Neural progenitor cell (in vitro differentiated cells): ENCODE measurements at places on chromosomes 7 and 10.

- no peak overlapping the region for H3K4me3 ChIP-seq
- no peaks in the 10 kb centered on the region for H3K36me3 ChIP-seq
- no peak for DNase-seq
- no peak overlapping the region for H3K27ac ChIP-seq
Measured at GRCh38 chr10:117792214-117792613, 249.7 kb downstream of the EMX2 start.

DNA sequence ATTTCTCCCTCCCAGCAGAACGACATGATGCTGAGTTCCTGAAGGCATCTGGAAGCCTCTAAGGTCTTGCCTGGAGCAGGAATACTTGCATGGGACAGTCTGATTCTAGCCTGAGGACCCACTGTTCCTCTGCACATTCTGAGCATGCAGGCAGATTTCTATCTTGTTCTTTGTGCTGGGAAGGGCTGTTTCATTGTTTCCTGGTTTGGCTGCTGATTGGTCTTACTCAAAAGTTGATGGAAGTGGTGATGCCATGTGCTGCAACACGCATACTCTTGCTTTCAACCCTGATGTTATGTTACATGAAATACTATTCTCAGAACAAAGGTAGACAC lies 307.0 kb downstream of the GATA3 start:
- no peak for DNase-seq
- no peaks in the 10 kb centered on the region for H3K27me3 ChIP-seq
- no peak overlapping the region for H3K4me3 ChIP-seq
- H3K4me1 ChIP-seq = no peaks in the 10 kb centered on the region
- no peak overlapping the region for H3K27ac ChIP-seq

DNA sequence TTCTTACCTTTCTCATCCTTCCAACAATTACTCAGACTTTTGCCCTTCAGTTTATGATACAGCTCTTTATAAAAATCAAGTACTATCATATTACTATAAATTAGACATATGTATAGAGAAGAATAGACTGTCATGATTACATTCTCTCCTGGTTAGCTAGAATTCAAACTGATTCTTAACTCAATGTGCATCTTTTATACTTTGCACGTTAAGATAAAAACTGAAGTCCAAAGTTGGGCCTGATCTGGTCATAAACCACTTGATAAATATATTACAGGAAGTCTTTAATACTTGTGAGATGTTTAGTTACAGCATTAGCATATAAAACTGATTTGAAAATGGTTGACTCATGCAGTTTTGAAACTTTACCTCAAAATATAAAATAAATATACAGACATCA lies 2.6 kb downstream of the AGR3 start:
- no peaks in the 10 kb centered on the region for H3K36me3 ChIP-seq
- H3K4me3 ChIP-seq = no peak overlapping the region

- no peak overlapping the region for H3K4me3 ChIP-seq
- no peak overlapping the region for H3K27ac ChIP-seq
- H3K36me3 ChIP-seq = no peaks in the 10 kb centered on the region
- peaks cover 5% of the 10 kb centered on the region for H3K4me1 ChIP-seq
Measured at GRCh38 chr7:55966851-55967250, 2.5 kb downstream of the NIPSNAP2 start.

- no peaks in the 10 kb centered on the region for H3K36me3 ChIP-seq
- H3K27me3 ChIP-seq = no peaks in the 10 kb centered on the region
Measured at GRCh38 chr7:68411742-68412141, 1186.5 kb upstream of the AUTS2 start.

GRCh38 chr7:2497500-2498336 lies 21.5 kb upstream of the GRIFIN start:
- no peaks in the 10 kb centered on the region for H3K27me3 ChIP-seq
- H3K27ac ChIP-seq = peak overlapping the region; percentile 94
- H3K4me1 ChIP-seq = peaks cover 81% of the 10 kb centered on the region
- peak; percentile 78 for DNase-seq

DNA sequence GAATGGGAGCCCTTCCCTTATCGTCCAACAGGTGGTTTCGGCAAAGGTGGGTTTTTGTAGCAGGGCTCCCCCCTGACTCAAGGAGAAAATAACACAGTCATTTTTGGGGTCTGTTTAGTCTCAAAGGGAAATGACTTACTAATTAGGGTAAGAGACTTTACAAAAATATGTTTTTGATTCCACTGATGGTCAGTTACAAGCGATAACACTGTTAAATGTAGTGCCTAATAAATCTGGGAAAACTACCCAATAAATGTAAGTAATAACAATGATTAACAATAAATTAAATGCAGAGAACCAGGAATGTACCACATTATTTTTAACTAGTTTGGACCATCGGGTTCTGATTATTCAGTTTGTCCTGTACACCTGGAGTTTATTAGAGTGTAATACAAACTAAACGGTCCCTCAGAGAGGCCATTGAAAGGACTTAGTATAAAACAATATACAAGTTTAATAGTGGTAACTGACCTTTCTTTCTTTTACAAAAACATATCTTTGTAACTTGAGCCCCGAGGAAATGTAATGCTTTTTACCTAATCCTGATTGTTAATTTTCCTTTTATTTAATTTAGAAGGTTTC lies 216.2 kb upstream of the HABP2 start:
- no peak overlapping the region for H3K4me3 ChIP-seq
- H3K4me1 ChIP-seq = no peaks in the 10 kb centered on the region
- H3K27ac ChIP-seq = no peak overlapping the region
- DNase-seq = no peak
- H3K36me3 ChIP-seq = no peaks in the 10 kb centered on the region
- H3K27me3 ChIP-seq = no peaks in the 10 kb centered on the region

DNA sequence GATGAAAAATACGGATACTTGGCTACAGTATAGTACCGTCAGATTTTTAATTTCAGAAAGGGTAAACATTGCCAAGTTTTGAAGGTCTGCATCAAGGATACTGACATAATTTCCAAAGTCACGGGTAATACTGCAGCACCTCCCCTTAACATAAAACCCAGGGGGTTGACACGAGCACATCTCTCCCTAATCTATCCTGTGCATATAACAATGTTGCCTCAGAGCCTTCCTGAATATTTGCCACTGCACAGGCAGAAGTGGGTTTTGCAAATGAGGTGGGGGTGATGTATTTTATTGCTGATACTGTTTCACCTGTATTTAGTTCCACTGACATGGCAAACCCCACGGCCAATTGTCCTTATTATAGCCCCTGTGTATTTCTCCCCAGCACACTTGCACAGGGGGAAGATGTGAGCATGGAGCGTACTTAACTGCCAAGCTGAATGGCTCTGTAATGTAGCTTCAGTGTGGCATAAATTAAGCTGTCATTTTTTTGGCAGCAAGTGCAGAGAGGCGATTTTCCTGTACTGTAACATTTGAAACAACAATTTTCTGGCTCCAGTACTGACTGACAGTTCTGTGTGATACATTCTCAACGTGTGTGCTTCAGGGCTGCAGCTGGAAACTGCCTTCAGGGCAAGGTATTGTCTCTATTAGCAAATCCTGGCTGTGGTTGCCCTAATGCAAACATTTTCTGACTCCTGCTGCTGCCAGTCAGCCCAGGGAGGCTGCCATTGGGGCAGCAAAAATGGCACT lies 299.6 kb upstream of the SP4 start:
- peaks cover 47% of the 10 kb centered on the region for H3K4me1 ChIP-seq
- H3K27me3 ChIP-seq = no peaks in the 10 kb centered on the region
- no peak overlapping the region for H3K4me3 ChIP-seq
- H3K27ac ChIP-seq = no peak overlapping the region
- DNase-seq = peak; percentile 27

DNA sequence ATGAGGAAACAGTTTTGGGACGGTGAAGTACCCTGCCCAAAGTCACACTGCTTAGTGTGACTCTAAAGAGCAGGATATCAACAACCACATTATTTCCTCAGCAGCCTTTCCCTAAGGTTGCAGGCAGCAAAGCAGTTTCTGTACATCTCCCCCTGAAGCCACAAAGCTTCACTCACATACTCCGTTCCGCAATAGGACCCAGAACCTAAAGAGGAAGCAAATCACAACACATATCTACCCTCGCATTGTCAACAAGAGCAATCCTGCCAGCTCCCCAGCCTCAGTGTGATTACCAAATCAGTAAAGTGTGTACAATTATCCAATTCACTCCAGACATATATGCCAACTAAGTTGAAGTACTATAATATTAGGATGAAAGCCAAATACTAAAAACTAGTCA lies 30.8 kb downstream of the VAX1 start:
- no peak overlapping the region for H3K4me3 ChIP-seq
- H3K27ac ChIP-seq = no peak overlapping the region
- H3K36me3 ChIP-seq = no peaks in the 10 kb centered on the region
- peaks cover 7% of the 10 kb centered on the region for H3K4me1 ChIP-seq
- no peaks in the 10 kb centered on the region for H3K27me3 ChIP-seq

DNA sequence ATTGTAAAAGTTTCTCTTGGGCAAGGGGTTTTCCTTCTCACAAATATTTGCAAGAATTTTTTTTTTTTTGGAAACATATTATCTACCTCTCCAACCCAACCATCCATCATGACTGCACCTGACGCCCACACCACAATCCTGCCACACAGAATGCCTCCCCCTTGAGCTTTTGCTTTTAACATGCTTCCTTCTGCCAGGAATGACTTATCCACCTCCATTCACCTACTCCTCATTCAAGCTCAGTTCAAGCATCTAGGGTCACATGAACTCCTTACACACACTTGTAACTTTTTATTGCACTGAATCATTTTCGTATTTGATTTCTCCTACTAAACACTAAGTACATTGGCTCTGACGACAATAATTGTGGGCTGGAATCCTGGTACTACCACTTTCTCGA lies 660.1 kb upstream of the AUTS2 start:
- H3K36me3 ChIP-seq = no peaks in the 10 kb centered on the region
- no peak for DNase-seq
- H3K4me3 ChIP-seq = no peak overlapping the region
- no peak overlapping the region for H3K27ac ChIP-seq
- no peaks in the 10 kb centered on the region for H3K27me3 ChIP-seq

DNA sequence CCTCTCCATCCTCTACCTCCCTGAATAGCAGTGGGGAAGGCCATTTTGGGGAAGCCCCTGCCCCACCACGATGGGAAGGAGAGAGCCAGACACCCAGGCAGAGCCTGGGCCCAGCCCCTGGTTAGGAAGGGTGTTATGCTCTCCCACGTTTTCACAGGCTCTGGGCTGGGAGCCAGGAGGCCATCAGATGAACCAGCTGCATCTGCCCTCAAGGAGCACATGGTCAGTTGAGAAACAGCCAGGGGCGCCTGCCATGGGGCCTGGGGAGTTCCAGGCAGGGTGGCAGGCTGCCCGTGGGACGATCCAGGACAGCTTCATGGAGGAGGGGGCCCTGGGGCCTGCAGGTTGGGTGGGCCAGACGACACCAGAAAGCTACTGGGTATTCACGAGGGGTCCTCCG lies 47.5 kb downstream of the CAMK2B start:
- H3K27ac ChIP-seq = no peak overlapping the region
- no peaks in the 10 kb centered on the region for H3K36me3 ChIP-seq
- H3K27me3 ChIP-seq = peaks cover 5% of the 10 kb centered on the region
- no peak overlapping the region for H3K4me3 ChIP-seq
- DNase-seq = no peak

GRCh38 chr10:125263551-125263950 lies 103.2 kb upstream of the CTBP2 start:
- H3K36me3 ChIP-seq = no peaks in the 10 kb centered on the region
- no peaks in the 10 kb centered on the region for H3K27me3 ChIP-seq
- H3K27ac ChIP-seq = no peak overlapping the region
- no peaks in the 10 kb centered on the region for H3K4me1 ChIP-seq
- no peak for DNase-seq

DNA sequence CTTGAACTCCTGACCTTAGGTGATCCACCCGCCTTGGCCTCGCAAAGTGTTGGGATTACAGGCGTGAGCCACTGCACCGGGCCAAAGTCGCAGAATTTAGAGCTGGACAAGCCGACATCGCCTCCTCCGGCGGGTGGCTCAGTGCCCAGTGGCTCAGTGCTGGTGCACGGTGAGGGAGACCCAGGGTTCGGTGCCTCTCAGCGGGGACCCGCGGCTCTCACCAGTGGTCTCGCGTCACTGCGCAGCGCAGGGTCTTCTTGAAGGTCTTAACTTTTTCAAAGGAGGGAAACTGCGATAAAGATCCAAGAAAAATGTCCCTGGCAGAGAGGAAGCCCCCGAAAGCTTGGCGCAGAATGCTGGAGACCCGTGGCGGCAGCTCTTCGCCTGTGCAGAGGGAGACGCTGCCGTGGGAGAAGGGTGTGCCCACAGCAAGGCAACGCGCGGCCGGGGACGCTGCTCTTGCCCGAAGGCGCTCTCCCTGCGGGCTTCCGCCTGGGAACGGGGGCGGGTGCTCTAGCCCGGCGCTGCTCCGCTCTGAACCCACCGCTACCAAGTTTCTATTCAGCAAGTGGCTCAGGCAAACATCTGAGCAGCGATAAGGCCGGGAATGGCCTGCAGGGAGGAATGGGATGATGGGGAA lies 324.3 kb downstream of the DNAJB6 start:
- H3K4me1 ChIP-seq = peaks cover 5% of the 10 kb centered on the region
- no peak overlapping the region for H3K27ac ChIP-seq
- no peaks in the 10 kb centered on the region for H3K27me3 ChIP-seq

- no peaks in the 10 kb centered on the region for H3K36me3 ChIP-seq
- no peak overlapping the region for H3K27ac ChIP-seq
- peaks cover 26% of the 10 kb centered on the region for H3K4me1 ChIP-seq
- no peak for DNase-seq
- H3K27me3 ChIP-seq = peaks cover 19% of the 10 kb centered on the region
- no peak overlapping the region for H3K4me3 ChIP-seq
Measured at GRCh38 chr7:151404216-151405011, 5.4 kb downstream of the WDR86 start.

DNA sequence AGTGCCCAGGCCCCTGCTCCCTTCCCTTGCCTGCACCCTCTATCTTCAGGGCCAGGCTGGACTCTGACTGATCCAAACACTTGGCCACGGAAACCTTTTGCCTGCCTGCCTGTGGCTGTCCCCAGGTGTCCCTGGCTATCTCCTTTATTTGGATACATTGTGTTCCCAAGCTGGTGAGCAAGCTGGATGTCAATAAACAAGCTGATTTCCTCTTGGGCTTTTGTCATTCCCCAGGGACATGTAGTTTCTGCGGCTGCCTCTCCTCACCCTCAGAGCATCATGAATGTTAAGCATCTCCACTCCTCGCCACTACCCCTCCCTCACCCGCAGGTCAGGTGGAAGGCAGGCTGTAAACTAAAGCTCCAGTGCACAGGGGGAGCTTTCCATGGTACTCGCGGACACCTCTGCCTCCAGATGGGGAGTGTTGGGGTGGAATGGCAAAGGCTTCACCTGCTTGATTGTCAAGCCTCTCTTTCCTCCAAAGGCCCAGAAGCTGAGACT lies 6.9 kb downstream of the GHRHR start:
- H3K27me3 ChIP-seq = peaks cover 15% of the 10 kb centered on the region
- H3K4me1 ChIP-seq = no peaks in the 10 kb centered on the region

GRCh38 chr7:137313201-137313600 lies 30.3 kb downstream of the PTN start:
- no peaks in the 10 kb centered on the region for H3K36me3 ChIP-seq
- H3K27me3 ChIP-seq = no peaks in the 10 kb centered on the region
- H3K4me3 ChIP-seq = no peak overlapping the region
- no peak overlapping the region for H3K27ac ChIP-seq
